ENCODE measurements at places on chromosomes 2 and 18.

DNA sequence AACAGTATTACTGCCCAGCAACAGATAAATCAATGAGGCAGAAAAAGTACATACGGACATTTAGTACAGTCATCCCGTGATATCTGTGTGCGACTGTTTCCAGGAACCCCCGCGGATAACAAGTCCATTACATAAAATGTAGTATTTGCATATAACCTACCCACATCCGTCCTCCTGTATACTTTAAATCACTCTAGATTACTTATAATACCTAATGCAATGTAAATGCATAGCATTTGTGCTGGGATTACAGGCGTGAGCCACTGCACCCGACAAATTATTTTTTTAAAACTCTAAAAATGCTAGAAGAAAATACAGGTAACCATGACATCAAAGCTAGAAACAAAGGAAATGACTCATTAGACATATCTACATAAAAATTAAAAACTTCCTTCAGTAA lies 91.6 kb downstream of the FAM161A start:
- no peak for DNase-seq

DNA sequence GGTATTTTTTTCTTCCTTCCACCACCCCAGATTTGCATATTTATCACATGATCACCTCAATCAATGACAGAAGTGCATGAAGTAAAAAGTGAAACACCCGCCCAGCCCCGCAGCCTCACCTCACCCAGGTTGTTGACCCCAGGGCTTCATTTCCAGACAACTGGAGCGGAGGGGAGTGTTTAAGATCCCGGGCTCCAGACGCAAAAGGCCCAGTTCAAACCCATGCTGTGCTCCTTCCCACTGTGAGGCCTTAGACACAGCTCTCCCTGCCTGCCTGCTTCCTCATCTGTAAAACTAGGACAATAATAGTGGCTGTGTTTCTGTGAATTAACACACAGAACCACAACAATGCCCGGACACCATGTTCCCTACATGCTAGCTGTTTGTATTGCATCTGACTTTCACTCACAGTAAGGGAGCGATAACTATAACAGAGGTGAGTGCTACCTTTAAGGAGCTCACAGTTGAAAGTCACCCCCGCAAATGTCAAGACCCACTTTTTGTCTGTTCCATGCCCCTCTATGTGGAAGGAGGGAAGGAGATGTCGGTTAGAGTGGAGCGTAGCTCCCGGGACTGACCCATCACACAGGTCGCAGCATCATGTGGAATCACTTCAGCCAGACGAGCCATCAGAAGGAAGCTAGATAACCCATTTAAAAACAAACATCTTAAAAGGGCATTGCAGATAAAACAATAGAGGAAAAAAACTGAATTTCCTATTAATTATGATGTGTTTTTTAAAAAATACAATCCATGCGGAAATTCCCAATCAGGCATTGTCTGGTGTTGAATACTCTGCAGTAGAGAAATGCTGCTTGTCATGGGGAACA lies 77.5 kb upstream of the DAPL1 start:
- no peak for DNase-seq

DNA sequence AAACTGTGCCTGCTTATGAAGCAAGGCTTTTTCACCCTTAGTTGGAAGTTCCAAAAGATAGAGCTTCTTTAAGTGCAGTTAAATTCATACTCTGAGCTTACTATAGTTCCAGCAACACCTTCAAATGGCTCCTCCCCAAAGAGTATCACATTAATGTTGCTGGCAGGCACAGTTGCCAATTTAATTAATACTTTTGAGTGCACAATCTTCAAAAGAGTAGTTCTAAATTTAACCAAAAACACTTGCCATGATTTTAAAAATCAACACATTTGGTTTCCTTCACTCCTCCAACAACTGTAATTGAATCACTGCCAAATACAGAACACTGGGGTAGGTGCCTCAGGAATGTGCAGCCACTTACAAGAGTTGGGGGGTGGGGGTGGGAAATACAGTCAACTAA lies 150.6 kb upstream of the UBE2E3 start:
- no peak for DNase-seq

GRCh38 chr18:70417847-70418246 lies 129.0 kb downstream of the SOCS6 start:
- DNase-seq = no peak

GRCh38 chr2:48600204-48600813 lies 17.3 kb upstream of the GTF2A1L start:
- DNase-seq = no peak

- DNase-seq = no peak
Measured at GRCh38 chr18:44320619-44321460, 359.8 kb upstream of the SETBP1 start.

GRCh38 chr2:71460595-71461303 lies 7.4 kb downstream of the DYSF start:
- DNase-seq = no peak

DNA sequence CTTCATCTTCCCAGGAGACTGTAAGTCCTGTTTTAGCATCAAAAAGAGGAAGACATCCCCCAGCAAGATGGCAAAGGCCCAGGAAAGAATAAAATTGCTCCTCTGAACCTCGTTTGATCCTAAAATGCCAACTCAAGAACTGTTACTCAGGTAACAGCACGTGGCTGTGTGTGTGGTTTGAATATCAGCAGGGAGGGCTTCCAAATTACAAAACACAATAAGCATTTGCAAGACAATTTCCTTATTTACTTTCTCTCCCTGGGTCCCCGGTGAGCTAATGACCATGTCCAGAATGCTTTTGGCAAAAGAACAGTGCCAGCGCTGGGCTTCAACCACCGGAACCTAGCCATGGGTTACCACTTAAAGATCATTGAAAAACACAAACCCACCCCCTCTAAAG lies 163.6 kb downstream of the C1D start:
- DNase-seq = no peak

- no peak for DNase-seq
Measured at GRCh38 chr18:27301615-27302378, 116.7 kb upstream of the CHST9 start.

- no peak for DNase-seq
Measured at GRCh38 chr2:70888923-70889715, 46.6 kb upstream of the ATP6V1B1 start.

DNA sequence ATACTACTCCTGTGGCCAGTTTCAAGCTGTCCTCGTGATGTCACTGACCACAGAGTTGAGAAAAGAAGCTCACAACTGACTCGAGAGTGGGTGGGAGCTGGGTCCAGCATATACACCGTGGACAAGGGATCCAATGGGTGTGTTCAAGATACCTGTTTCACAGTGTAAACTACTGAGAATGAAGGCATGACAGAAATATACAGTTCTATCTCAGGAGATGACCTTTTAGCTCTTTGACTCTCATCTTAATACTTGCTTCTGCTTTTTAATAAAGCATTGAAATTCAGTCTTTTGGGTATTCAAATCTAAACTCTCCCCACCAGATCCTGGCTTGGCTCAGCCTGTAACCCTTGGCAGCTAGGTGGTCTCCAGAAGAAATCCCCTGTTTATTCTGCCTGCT lies 130.1 kb downstream of the MAP2 start:
- no peak for DNase-seq

GRCh38 chr2:100178085-100178788 lies 35.8 kb upstream of the AFF3 start:
- peak; percentile 10 for DNase-seq

DNA sequence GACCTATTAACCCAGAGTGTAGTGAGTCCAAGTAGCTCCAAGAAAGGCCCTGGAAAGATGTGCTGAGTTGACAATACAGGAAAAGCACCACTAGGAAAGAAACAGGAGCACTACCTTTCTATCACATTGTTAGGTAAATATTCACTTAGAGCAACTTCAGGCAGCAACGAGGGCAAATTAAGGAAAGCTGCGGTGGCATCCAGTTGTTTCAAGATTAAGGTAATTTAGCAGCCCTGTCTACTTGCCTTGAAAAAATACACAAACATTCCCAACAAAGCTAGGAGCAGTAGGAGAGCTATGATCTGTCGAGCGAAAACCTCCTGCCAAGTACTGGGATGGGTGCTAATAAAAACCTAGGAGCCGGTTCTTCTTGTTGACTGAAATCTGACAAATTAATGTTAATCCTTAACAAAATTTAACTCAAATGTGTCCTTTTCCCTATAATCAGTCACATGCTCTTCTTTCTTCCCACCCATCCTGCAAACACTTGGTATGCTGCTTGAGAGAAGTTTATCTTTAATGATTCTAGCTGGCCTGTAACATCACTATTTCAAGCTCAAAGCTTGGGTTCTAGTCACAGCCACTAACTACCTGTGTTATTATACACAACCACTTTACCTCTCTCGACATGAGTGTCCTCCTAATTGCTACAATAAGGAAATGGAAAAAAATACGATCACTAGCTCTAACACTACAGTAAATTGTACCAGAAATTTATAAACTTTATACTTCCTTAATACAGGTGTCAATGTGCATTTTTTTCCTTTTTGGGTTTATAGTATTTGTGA lies 2.0 kb downstream of the ACAA2 start:
- DNase-seq = no peak

DNA sequence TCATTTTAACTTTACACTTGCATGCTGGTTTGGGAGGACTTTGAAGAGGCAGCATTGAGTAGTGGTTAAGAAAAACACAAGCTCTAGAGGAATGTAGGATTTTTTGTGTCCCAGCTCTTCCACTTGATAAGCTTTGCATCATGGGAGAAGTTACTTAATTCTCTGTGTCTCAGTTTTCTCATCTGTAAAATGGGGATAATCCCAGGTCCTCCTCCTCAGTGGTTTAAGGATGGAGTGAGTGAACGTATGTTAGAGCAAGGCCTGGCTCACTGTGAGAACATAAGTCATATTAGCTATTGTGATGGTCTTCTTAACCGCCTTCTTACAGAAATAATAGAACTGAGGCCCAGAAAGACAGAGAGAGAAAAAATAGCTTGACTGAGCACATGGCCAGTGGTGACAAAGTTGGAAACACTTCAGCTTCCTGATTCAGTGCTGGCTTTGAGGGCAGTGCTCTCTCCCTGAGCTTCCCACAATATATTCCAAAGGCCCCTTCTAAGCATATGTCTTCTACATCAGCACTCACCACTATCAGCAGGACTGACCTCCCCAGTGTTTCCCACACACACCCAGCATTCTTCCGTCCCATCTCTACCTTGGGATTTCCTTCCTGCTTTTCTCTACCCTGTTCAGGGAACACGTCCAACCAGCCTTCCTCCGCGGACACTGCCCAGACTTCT lies 214.9 kb upstream of the TNP1 start:
- DNase-seq = no peak

DNA sequence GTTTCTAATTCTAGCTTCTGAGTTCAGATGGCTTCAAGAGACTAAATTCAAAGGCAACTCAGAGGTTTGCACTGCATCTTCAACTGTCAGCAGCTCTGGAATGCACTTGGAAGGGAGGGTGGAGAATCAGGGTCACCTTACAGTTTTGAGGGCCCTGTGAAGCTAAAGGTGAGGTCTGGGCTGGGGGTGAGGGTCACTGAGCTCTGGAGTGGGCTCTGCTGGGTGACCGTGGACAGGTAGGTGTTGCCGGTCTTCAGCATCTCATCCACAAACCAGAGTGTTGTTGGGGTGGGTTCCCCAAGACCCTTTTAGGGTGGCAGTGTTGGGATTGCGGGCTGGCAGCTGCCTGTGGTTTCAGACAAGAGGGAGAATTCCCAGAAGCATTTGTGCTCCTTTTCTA lies 70.1 kb upstream of the CXCR4 start:
- no peak for DNase-seq

- DNase-seq = no peak
Measured at GRCh38 chr2:113895819-113896563, 6.1 kb downstream of the ACTR3 start.

DNA sequence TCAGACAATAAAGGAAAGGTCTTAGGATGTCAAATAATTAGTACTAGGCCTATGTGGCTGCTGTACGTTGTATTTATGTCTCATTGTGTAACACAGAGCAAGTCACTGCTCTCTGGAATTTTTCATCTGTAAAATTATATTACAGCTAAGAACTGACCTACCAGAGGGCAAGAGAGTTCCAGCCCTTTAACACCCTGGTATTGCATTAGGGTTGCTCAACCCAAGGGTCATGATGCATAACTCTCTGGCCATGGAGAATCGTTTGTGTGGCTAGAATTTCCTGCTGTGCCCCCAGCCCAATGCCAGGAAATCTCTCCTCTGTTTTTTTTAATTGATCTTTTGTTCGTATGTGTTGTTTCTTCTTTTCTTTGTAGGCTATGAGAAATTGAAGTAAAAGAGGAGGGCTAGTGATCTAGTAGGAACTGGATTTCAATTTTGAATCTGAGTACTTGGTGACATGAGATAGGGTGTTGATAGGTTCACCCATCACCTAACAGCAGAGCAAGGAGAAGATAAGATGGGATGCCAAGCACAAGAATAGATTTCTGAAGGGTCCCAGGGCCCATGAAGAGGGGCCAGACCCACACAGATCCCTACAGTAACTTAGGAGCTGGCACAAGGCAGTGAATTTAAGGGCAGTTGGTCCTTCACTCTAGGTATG lies 571.2 kb upstream of the TNP1 start:
- no peak for DNase-seq

- DNase-seq = no peak
Measured at GRCh38 chr2:23293731-23294130, 91.2 kb upstream of the KLHL29 start.

GRCh38 chr18:10213526-10213925 lies 240.9 kb upstream of the APCDD1 start:
- no peak for DNase-seq

- no peak for DNase-seq
Measured at GRCh38 chr2:138846216-138846821, 66.1 kb upstream of the NXPH2 start.

- DNase-seq = no peak
Measured at GRCh38 chr18:27185025-27185763, at the start of gene CHST9. CHST9 (minus strand) TSS chr18:27185308; CDS start chr18:27142809, 42,499 bp downstream.

DNA sequence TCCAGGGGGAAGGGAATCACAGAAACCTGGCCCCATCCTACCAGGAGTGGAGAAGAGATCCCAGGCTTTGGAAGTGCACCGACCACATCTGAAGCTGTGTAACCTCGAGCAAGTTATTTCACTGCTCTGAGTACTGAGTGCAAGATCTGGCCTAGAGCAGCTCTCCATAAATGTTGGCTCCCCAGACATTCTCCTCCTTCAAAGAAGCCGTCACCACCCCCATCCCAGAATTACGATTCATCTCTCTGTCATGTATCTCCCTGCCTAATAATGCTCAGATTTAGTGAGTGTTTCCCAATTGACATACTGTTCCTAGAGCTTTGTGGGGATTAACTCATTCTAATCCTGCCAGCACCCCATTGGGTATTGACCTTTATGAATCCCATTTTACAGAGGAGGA lies 51.7 kb downstream of the TNS1 start:
- DNase-seq = no peak

- no peak for DNase-seq
Measured at GRCh38 chr2:225027061-225027762, 15.1 kb downstream of the DOCK10 start.

- no peak for DNase-seq
Measured at GRCh38 chr2:152089238-152089637, 9.6 kb downstream of the CACNB4 start.

GRCh38 chr2:65350651-65351056 lies 81.7 kb downstream of the SPRED2 start:
- no peak for DNase-seq

GRCh38 chr2:31414601-31415241 lies at the start of gene XDH:
XDH (minus strand) TSS chr2:31414742; CDS start chr2:31414666, 76 bp downstream.
- no peak for DNase-seq

GRCh38 chr2:162623888-162624287 lies 214.7 kb downstream of the KCNH7 start:
- DNase-seq = no peak

All from stimulated activated CD4-positive, alpha-beta T cell treated with anti-CD3 and anti-CD28 coated beads, Interleukin-12 subunit alpha, Interleukin-12 subunit beta, amount 100 ng/mL, for 48 hours (primary cell).